ENCODE measurements at places on chromosomes 1 and 21. TPM values are rescaled to one million over a fixed set of nuclear protein-coding genes. Genes with fewer than 3 reads are reported as not detected.

GRCh38 chr1:51192213-51192843 lies 43.7 kb upstream of the RNF11 start:
- H3K27ac ChIP-seq: no peak overlapping the region
- DNase-seq: peak; percentile 47

DNA sequence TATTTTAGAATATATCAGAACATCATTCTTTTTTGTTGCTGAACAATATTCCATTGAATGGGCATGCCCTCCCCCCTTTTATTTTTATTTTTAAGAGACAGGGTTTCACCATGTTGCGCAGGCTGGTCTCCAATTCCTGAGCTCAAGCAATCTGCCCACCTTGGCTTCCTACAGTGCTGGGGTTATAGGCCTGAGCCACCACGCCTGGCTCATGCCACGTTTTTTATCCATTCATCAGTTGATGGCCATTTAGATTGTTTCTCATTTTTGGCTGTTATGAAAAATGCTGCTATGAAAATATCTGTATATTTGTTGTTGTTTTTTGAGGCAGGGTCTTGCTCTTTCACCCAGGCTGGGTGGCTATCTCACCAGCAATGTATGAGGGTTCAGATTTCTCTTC lies 19.8 kb downstream of the SPEN start:
- no peak overlapping the region for H3K27ac ChIP-seq
- peaks cover 2% of the 10 kb centered on the region for H3K4me1 ChIP-seq
- DNase-seq: no peak
- no peaks in the 10 kb centered on the region for H3K27me3 ChIP-seq
- no peaks in the 10 kb centered on the region for H3K36me3 ChIP-seq
- H3K4me3 ChIP-seq: no peak overlapping the region

DNA sequence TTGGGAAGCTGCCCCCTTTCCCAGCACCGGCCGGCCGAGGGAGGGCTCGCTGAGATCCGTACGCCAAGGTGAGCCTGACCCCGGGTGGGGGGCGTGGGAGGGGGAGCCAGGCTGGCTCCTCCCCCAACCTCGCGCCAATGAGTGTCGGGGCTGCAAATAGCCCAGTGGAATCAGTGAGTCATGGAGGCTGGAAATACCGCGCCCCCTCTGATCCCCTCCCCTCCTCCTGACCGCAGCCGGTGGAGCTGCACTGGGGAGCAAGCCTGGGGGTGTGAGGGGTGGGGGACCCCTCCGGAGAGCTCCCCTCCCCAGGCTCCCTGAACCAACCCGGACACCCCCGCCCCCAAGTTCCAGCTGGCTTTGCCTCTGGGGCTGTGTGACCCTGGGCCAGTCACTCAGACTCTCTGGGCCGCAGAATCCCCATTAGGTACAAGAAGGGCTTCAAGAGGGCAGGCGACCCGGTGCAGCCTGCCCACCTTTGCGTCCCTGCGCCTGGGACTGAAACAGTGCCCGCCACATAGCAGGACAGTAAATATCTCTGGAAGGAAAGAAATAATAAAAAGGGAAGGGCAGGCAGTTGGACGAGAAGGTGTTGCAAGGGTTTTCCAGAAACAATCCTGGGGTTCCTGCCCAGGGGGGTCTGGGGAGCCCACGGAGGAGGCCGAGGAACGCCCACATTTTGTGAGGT lies 4.5 kb downstream of the HSPB7 start:
- no peaks in the 10 kb centered on the region for H3K36me3 ChIP-seq
- H3K27ac ChIP-seq: peak overlapping the region; percentile 71
- H3K4me3 ChIP-seq: peak overlapping the region; percentile 25
- no peaks in the 10 kb centered on the region for H3K27me3 ChIP-seq

GRCh38 chr1:36737767-36738166 lies 255.1 kb upstream of the CSF3R start:
- DNase-seq: no peak
- H3K27ac ChIP-seq: no peak overlapping the region
- no peaks in the 10 kb centered on the region for H3K27me3 ChIP-seq
- no peak overlapping the region for H3K4me3 ChIP-seq

GRCh38 chr1:110060034-110060661 lies 10.3 kb downstream of the ALX3 start:
- DNase-seq: no peak
- no peaks in the 10 kb centered on the region for H3K27me3 ChIP-seq
- peaks cover 12% of the 10 kb centered on the region for H3K36me3 ChIP-seq
- no peaks in the 10 kb centered on the region for H3K4me1 ChIP-seq
- H3K27ac ChIP-seq: no peak overlapping the region

DNA sequence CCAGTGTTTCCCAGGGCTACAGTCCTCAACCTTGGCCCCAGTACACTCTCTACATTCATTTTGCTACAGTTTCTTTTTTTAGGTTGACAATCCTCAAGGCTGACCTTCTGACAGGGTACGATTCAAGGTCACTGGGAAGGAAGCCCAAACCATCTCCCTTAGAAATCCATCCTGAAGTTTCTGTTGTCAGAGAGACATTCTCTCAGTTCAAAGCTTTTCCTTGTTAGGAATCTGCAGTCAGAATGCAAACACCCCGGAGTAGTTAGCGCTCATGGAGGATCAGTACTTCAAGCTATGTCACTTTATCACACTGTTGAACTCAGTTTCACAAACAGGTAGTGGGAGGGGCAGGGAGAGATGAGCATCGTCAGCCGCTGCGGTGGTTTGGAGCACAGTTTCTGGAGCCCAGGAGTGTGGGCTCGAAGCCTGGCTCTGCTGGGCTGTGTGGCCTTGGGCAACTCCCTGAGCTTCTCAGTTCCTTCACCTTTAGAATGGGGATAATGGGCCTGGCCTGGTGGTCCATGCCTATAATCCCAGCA lies 4.2 kb downstream of the SLC2A5 start:
- no peaks in the 10 kb centered on the region for H3K27me3 ChIP-seq
- no peak overlapping the region for H3K27ac ChIP-seq
- no peak overlapping the region for H3K4me3 ChIP-seq
- no peaks in the 10 kb centered on the region for H3K4me1 ChIP-seq
- no peak for DNase-seq

DNA sequence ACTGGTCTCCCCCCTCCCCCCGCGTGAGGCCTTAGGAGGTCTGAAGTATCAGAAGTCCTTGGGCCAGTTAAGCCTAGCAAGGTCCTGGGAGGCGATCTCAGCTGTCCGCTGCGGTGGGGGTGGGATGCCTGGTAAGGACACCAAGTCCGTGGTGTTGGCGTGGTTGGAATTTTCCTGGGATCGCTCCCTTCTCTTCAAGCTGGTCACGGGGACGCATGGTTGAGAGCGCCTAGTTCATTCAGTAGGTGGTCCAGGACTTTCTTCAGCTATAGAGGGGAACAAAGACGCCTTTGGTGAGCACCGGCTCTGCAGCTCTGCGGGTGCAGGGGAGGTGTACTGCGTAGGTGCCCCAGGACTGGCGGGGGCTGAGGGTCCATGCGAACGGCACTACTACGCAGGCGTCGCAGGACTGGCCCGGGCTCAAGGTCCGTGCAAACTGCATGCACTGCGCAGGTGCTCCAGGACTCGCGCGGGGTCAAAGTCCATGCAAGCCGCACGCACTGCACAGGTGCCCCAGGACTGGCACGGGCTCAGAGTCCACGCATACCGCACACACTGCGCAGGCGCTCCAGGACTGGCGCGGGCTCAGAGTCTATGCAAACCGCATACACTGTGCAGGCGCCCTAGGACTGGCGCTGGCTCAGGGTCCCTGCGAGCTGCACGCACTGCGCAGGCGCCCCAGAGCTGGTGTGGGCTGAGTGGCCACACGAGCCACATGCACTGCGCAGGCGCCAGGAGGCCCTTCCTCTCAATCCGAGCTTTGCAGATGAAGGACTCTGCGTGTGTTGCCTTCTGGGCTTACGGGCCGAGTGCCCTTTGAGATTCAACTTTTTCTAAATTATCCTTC lies 36.6 kb upstream of the HMGN1 start:
- peaks cover 19% of the 10 kb centered on the region for H3K4me1 ChIP-seq
- DNase-seq: peak; percentile 91
- H3K27me3 ChIP-seq: no peaks in the 10 kb centered on the region
- no peak overlapping the region for H3K4me3 ChIP-seq

DNA sequence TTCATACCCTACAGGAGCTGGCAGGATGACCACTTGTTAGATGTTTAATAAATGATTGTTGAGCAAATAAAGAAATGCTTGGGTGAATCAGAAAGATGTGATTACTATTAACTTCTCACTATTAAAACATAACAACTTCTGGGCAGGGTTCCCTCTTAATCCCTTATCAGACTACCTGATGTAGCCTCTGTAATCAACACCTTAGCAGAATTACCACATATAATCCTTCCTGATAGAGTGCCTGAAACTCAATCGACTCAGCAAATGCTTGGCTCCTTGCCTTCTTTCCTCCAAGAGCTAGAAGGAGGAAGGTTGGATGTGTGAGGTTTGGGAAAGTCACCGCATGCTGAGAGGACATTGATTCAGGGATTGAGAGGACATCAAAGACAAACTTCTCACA lies 34.8 kb upstream of the DSCAM start:
- H3K4me3 ChIP-seq: no peak overlapping the region
- H3K36me3 ChIP-seq: no peaks in the 10 kb centered on the region
- H3K27me3 ChIP-seq: no peaks in the 10 kb centered on the region
- H3K27ac ChIP-seq: no peak overlapping the region

DNA sequence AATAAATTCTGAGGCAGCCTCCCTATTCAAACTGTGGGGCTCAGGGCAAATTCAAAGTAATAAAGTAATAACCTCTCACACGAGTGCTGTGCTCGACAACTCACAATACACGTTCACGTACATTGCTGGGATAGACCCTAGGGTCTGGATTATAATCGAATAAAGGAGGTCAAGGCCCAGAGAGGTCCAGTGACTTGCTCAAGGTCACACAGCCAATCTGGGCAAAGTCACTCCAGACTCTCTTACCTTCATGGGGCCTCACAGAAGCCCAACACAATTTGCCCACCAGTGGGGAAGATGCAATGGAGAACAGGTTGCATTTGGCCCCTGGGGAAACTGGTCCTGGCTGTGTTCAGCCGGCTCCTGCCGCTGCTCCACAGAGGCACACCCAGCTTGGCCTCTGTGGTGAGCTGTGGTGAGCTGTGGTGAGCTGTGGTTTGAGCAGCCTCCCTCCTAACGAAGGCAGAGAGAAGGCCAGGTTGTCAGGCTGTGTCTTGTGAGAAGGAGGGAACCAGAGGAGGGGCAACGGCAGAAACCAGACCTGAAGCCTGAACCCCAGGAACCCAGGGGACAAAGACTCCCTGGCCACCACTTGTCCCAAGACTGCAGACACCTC lies 35.1 kb downstream of the NUAK2 start:
- no peak overlapping the region for H3K4me3 ChIP-seq
- no peak for DNase-seq
- no peaks in the 10 kb centered on the region for H3K27me3 ChIP-seq

- H3K27me3 ChIP-seq: no peaks in the 10 kb centered on the region
- no peaks in the 10 kb centered on the region for H3K4me1 ChIP-seq
- no peak overlapping the region for H3K27ac ChIP-seq
- H3K4me3 ChIP-seq: no peak overlapping the region
Measured at GRCh38 chr1:224149709-224150108, 33.3 kb upstream of the DEGS1 start.

DNA sequence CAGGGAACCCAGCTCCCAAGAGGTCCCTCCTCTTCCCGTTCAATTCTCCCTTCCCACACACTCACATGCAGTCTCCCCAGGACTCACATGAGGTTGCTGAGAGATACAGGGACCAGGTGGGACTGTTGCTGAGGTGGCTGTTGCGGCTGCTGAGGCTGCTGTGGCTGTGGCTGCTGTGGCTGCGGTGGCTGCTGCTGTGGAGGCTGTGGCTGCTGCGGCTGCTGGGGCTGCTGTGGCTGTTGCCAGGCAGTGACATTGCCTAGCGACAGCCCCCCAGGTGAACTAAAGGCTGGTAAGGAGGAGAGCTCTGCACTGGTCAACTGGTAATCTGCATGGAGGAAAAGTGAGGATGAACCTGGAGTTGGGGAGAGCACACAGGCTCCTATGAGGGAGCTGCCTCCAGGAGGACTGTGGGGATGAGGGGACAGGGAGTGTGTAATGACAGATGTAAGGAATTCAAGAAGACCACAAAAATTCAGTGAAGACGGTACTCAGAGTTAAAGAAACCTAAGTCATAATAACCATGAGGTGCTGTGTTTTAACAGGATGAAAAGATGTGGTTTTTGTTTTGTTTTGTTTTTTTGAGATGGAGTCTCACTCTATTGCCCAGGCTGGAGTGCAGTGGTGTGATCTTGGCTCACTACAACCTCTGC lies 31.8 kb downstream of the MEF2D start:
- no peak for DNase-seq
- H3K27ac ChIP-seq: no peak overlapping the region
- H3K36me3 ChIP-seq: peaks cover 21% of the 10 kb centered on the region
- H3K4me3 ChIP-seq: no peak overlapping the region

- no peaks in the 10 kb centered on the region for H3K4me1 ChIP-seq
- DNase-seq: no peak
- H3K36me3 ChIP-seq: no peaks in the 10 kb centered on the region
- H3K27me3 ChIP-seq: no peaks in the 10 kb centered on the region
- H3K4me3 ChIP-seq: no peak overlapping the region
Measured at GRCh38 chr1:192350356-192350755, 33.6 kb downstream of the RGS21 start.

DNA sequence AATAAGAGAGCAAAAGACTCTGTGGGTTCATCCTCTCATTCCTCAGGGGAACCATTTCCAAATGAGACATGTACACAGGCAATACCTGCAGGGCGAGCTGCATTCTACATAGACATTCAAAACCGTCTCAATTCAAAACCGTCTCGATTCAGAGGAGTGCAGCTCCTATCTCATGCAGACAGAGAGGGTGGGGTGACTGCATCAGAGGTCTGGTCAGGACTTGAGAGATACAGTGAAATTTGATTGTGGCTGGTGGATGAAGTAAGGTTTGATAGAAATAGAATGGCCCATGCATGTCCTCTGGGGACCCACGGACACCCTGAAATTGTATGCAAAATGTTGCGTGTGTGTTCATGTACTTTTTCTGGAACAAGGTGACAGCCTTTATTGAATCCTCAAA lies 27.3 kb downstream of the TEX35 start:
- H3K4me3 ChIP-seq: no peak overlapping the region
- H3K4me1 ChIP-seq: no peaks in the 10 kb centered on the region
- no peak for DNase-seq

DNA sequence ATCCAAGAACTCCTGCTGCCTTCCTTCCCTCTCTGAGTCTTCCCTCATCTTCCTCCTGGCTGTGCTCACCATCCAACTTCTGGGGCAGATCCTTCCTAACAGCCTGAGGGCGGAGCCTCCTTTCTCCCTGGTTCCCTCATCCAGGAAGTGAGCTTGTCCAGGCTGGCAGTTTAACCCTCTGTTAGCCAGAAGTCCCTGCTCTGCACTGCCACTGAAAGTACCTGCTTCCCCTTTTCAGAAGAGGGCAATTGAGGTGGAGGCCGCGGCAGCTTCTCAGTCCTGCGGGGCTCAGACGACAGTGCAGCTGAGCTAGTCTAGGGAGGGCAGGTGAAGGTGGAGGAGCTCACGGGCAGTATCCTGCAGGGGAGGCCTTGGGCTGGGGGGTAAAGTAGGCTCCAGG lies 149.1 kb downstream of the FCRL5 start:
- no peak overlapping the region for H3K4me3 ChIP-seq
- H3K36me3 ChIP-seq: no peaks in the 10 kb centered on the region
- DNase-seq: no peak

The KLF18 gene
- not detected for total RNA-seq

The OPN3 gene
- total RNA-seq: 5.7 TPM

The GNB1 gene
- total RNA-seq: 132 TPM

The USP16 gene
- 17.6 TPM for total RNA-seq

The FAM72D gene
- not detected for total RNA-seq

The GPR161 gene
- total RNA-seq: 9.3 TPM

The TP53BP2 gene
- 31.7 TPM for total RNA-seq

The CYP4A11 gene
- total RNA-seq: not detected

The ZBTB8A gene
- 4.0 TPM for total RNA-seq

The AGPAT3 gene
- total RNA-seq: 32.8 TPM

The RIMKLA gene
- 1.9 TPM for total RNA-seq

The ELF3 gene
- total RNA-seq: 148 TPM

Data from pancreas (tissue), 10 donors.